ENCODE measurements at places on chromosomes 12 and 14.

DNA sequence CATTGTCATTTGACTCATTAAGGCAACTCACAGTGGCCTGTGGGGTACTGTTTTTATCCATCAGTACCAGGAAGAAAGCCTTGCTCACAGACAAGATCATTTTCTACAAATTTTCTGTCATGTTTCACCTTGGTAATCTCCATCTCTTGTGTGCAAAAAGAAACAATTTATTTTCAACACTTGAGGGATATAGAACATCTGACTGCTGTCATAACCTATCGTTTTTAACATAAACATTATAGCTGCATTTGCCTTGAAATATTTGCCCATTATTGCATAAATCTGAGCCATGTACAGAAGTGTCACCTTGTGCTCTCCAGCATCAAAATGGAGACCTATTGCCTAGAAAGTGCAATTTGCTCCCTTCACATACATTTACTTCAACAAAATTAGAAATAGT, 300.8 kb downstream of the NPAS3 start:
- no peak for DNase-seq

DNA sequence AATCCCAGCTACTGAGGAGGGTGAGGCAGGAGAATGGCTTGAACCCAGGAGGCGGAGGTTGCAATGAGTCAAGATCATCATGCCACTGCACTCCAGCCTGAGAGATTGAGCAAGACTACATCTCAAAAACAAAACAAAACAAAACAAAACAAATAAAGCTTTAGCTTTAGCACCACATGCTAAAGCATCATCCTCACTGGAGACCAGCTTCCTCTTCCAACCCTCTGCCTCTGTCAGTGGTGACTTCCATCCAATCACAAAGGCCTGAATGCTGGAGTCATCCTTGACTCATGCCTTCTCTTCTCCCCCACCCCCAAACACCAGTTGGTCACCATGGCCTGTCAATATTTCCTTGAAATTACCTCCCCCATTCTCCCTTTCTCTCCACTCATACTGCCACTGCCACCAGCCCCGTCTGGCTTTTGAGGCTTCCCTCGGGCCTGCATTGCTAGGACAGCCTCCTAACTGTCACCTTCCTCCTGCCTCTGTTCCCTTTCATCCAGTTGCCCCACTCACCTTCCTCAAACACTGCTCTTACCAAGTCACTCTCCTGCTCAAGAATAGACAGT, 1.4 kb downstream of the ZNF385A start:
- no peak for DNase-seq

GRCh38 chr12:85157035-85157603, 121.0 kb downstream of the LRRIQ1 start:
- DNase-seq = no peak

- peak; percentile 64 for DNase-seq
Measured at GRCh38 chr12:6607751-6608591, 792 bp upstream of the CHD4 start.

DNA sequence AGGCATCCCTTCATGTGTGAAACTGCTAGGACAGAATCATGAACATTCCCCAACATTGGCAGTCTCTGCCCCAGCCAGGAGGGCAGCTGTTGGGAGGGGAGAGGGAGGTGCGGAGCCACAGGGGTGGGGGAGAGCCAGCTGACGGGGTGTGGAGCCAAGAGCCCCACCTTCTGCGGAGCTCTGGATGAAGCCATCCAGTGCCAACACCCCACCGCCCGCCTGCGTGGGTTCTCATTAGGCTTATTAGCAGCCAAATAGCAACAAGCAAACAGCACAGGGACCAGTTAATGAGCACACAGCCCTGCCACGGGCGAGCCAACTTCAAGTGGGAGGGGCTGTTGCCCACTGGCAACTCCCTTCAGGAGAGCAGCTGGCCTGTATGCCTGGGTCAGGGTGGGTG, 12.1 kb downstream of the LTBP2 start:
- no peak for DNase-seq

DNA sequence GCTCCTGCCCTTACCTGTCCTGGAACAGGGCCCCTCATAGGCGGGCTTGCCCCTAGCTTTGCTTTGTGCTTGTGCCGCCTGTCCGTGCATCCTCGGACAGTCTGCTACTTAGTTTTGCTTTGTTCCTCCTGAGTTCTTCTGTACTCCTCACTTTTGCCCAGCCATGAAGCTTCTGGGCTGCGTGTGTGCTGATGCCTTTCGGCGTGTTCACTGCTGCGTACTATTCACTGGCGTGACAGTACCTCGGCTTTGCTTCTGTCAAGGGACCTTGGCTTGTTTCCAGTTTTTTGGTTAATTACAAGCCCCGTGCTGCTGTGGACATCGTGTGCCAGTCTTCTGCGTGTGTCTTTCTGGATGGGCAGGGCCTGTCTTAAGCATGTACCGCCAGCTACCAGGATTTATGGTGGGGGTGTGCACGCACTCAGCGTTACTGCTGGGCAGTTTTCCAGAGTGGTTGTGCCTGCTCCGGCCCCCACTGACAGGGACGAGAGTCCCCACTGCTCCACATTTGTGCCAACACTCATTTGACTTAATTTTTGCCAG, 2.5 kb downstream of the PACS2 start:
- DNase-seq = no peak

GRCh38 chr12:24201258-24201970, 251.9 kb upstream of the SOX5 start:
- no peak for DNase-seq

DNA sequence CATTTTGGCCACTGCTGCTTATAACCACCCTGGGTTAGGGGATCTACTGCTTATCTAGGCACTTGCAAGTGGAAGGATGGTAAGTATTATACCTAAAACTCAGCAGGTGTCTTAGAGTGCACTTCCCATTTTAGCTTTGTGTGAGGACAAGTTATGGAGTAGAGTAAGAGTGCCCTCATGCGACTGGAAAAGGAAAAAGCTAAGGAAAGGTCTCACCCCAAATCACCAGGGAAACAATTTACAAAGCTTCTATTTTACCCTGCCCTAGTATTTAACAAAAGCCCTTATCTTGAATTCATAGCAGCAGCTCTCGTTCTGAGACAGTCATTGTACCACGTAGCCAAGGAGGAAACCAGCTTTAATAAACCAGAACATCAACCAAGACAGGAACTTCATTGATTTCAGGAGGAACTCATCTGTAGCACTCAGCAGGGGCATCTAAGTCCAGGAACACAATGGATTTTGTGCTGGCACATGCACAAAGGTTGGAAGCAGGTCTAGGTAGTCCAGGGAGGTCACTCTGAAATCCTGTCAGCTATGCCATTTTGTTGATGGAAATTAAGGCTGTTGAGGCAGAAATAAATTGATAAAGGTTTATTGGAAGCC, 2.9 kb downstream of the RDH12 start:
- no peak for DNase-seq

DNA sequence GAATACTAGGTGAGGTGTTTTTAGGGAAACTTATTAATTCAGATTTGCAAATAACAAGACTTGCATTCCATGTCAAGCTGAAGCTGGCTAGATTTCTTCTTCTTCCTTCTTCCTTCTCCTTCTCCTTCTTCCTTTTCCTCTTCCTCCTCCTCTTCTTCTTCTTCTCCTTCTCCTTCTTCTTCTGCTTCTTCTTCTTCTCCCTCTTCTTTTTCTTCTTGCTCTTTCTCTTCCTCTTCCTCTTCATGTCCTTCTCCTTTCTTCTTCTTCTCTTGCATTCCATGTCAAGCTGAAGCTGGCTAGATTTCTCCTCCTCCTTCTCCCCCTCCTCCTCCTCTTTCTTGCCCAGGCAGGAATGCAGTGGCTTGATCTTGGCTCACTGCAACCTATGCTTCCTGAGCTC, 297.8 kb downstream of the PRKD1 start:
- DNase-seq = no peak

- DNase-seq = no peak
Measured at GRCh38 chr14:35140718-35141581, 18.6 kb downstream of the PRORP start.

DNA sequence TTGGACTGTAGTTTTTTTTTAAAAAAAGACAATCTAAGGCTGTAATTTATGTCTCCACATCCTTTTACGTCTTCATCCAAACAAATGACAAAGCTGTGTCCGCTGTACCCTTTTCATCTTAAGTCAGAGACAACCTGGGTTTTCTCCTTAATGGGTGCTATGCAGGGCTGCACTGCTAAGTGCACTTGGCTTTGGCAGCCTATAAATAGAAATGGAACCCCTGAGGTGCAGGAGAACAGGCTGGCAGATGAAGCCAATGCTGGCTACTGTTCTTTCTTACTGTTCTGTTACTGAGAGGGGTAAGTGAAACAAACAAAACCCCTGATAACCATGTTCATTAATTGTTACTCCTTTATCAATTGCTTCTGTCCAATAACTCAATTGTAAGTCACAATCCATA, 47.1 kb upstream of the KICS2 start:
- DNase-seq = no peak

GRCh38 chr14:78782551-78782950, 612.4 kb downstream of the NRXN3 start:
- DNase-seq = no peak

- DNase-seq = no peak
Measured at GRCh38 chr14:54219261-54220070, 177.3 kb upstream of the CDKN3 start.

DNA sequence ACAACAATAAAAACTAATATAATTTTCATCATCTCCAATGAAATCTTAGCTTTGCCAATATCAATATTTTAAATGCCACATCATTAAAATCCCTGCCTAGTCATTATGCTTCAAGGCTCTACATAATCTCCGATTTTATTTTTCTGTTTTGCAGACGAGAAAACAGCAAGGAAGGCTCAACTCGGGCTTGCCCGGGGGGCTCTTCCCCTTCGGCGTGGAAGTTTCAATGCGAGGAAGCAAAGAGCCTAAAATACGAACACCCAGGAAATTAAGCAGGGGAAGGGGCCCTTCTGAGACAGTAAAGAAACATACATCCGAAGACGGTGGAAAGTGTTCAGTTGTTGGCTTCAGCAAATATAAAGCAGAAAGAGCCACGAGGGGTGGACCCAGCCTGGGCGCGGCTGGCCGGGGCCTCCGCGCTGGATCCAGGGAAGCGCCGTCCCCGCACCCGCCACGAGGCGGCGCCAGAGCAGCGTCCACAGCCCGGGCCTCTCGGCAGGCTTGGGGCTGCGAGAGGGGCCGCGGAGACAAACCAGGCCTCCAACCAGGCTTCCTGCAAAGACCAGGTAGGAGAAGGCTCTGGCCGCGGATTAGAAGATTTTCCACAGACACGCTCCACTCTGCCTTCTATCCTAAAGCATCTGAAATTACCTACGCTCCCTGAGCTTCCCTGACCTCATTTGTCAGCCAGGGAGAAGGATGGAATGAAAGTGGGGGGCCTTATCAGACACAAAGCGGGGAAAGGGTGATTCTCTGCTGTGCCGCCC, 77.2 kb downstream of the SERPINA3 start:
- DNase-seq = peak; percentile 53

DNA sequence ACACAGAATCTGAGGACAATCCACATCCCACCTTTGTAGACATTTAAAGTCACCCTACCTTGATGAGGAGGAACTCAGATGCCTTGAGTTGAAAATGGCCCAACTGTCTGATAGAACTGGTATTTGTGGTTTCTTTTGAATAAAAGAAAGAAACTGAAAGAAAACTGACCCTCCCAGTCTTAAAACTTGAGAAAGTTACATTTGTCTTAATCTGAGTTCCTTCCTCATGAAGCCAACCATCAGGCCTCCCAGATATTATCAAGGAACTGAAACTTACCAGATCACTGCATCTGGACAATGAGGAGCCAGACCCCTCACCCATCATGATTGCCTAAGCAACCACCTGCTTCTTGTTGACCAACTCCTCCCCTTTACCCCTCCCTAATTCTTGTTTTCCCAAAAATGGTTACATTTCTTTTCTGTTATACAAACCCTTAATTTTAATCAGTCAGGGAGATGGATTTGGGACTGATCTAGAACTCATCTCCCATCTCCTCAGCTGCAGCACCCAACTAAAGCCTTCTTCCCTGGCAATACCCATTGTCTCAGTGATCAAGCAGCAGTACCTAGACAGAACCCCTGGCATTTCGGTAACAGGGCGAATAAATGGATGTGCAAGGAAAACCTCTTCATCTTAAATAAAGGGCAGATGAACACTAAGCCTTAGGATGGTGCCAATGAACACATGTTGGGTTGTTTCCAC, 72.0 kb upstream of the RESF1 start:
- DNase-seq = no peak

DNA sequence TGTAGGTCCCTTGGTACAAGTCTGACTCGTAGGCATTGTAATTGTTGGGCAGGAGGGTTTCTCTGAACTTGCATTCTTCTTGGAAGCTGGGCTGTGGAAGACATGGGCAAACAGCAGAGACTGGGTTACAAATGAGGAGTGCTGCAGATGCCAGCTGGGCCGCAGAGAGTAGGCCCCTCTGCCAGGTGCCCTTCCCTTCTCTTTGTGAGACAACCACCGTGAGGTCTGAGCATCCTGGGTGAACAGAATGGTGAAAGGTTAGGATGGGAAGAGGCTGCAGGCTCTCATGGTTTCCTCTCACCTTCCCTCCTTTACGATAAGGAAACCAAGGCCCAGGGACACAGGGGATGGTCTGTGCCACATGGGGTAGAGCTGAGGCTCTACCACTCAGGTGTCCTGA, 11.3 kb downstream of the FGF6 start:
- no peak for DNase-seq

DNA sequence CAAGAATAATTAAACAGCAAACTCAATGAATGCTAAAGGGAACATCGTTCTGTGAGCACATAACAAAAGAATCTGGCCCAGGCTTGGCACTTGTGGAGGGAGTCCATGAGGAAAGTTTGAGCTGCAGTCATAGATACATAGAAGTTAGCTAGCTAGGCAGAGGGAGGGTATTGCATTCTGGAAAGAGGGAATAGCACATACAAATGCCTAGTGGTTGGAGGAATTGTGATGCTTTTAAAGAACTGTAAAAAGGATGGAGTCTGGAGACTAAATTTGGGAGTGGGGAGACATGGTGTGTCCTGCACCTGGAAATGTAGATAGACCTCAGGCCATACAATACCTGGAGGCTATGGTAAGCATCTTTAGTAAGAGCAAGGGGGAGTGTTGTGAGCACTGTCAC, 24.0 kb downstream of the SLC35E3 start:
- no peak for DNase-seq

- no peak for DNase-seq
Measured at GRCh38 chr12:33439587-33440011, at the start of gene SYT10. SYT10 (minus strand) TSS chr12:33439819; CDS start chr12:33439522, 297 bp downstream.

- DNase-seq = no peak
Measured at GRCh38 chr12:56616244-56616643, 13.9 kb downstream of the BAZ2A start.

DNA sequence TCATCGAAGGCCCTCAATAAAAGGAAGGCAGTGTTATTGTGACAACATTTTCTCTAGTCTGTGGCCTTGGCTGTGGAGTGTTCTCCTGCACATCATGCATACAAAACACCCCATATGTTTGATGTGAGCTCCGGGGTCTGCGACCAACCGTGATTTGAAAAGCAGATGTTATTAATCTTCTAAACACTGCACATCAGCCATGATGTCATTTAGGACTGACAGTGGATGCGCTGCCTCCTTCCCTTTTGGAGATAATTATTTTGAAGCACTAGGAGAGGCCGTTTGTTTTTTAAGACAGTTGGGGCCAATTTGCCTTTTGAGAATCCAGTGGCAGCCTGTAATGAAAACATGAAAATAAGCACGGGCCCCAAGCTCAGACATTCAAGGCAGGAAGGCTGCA, 1041.6 kb downstream of the BCL11B start:
- no peak for DNase-seq
